Stimulated activated CD8-positive, alpha-beta memory T cell treated with anti-CD3 and anti-CD28 coated beads, Interleukin-15, amount 100 ng/mL, for 1 hour (primary cell): ENCODE measurements at places on chromosomes 16 and 17.
A peak's percentile ranks its signal among the peaks of the same experiment; 100 is the strongest.

GRCh38 chr17:27471321-27472269 lies 15.3 kb downstream of the KSR1 start:
- DNase-seq = peak; percentile 31

DNA sequence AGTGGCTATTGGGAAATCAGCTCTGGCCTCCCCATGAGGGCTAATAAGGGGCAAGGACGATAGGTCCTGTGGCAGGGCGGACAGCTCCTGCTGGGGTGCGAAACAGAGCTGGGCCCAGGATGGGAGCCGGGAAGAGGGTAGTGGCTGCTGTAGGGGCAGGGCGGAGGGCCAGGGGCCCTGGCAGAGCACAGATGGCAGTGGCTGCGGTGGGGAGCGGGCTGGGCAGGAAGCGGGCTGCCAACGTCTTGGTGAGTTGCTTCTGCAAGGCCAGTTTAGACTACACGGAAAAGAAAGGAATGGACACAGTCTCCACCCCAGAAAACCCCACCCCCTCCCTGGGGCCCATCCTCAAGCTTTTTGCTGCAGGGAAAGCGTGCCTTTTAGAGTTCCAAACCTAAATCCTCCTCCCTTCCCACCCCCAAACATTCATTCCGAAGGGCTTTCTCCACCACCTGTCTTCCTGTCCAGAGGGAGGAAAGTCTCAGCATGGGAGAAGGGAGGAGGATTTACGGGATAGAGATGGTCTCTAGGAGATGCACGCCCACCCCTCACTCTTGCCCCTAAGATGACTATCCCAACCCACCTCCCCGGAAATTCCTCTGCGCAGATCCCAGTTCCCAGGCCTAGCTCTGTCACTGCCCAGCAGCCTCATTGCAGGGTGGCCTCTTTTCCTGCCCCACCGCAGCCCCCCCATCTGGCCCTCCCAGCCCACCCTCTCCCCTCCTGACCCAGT lies 7.1 kb downstream of the NKIRAS2 start:
- DNase-seq = no peak

GRCh38 chr17:81482673-81483072 lies 29.9 kb downstream of the ACTG1 start:
- no peak for DNase-seq

- no peak for DNase-seq
Measured at GRCh38 chr17:47872651-47873161, 21.7 kb upstream of the SP6 start.

DNA sequence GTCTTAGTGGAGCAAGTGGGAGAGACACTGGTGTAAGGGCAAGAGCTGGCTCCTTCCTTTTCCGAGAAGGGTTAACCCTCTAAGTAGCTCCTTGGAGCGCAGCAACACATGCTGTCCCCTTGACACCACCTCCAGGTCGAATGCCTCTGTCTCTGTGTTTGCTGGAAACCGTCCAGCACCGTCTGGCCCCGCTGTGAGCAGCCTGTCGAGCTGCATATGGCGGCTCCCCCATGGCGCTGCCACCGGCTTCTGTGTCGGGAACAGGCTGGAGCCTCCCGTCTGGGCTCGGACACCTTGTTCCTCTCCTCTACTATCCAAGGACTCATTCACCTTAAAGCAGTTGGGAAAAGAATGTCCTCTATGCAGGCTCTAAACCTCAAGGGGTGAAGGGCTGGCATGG lies 28.9 kb upstream of the WSCD1 start:
- DNase-seq = no peak

- DNase-seq = no peak
Measured at GRCh38 chr17:66353937-66354401, 51.6 kb downstream of the PRKCA start.
